Fibroblast of lung (primary cell): ENCODE measurements at places on chromosomes 4 and X.

DNA sequence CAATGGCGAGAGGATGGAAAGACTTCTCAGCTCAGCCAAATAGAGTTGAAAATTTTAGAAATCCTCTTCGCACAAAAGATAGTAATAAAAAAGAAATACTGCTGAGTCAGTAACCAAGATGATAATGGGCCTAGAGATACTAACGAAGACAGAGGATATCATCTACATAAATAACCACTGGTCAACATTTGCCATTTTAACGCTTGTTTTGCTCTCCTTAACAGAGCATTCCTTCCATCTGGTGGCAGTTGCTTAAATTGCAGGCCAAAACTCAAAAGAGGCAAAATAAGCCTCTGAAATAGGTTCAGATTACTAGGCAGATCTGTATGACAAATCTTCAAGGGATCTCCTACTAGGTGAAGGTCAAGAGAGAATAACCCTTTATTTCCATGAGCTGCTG, 51.7 kb upstream of the MCF2 start:
- DNase-seq, result peak; percentile 44

- no peak for DNase-seq
These were observed 124.4 kb downstream of the NBDY start for GRCh38 chrX:56853436-56853835.

GRCh38 chrX:105460376-105460775, 239.9 kb upstream of the TEX13A start:
- peak; percentile 77 for DNase-seq

GRCh38 chrX:40298572-40299479, 201.1 kb upstream of the BCOR start:
- no peak for DNase-seq
